ENCODE measurements at places on chromosomes 1 and 21.

DNA sequence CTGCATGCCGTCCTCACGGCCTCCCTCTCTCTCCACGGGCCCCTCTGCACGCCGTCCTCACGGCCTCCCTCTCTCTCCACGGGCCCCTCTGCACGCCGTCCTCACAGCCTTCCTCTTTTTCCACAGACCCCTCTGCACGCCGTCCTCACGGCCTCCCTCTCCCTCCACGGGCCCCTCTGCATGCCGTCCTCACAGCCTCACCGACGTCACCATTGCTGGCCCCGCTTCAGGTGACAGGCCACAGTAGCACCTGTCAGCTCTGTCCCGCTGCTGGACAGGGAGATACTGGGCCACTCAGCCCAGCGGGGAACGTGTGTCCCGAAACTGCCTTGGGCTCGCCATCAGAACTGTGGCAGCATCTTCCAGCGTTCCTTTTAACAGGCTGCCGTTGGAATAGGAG, 82.8 kb upstream of the COL6A1 start:
- no peak for DNase-seq

GRCh38 chr21:40057331-40057730, 190.1 kb downstream of the PCP4 start:
- no peak for DNase-seq

DNA sequence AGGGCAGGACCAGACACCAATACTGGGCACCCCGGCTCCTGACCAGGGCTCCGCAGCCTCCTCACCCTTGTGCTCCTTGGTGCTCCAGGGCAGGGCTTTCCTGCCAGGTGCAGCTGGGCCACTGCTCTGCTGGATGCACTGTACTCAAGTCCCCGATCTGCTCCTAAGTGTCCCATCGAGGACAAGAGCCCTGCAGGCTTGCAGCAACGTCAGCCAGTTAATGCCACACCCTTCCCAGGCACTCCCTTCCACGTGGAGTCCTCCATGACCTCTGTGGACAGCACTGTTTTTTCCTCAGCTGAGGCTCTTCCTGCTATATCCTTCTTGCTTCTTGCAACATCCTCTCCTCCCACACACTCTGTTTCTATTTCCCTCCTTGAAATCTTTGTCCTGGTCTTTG, 94.0 kb upstream of the NGF start:
- no peak for DNase-seq

- DNase-seq, result no peak
Observed at GRCh38 chr1:38740487-38740886, 119.1 kb downstream of the RRAGC start.

GRCh38 chr1:245716561-245716960, 561.8 kb downstream of the KIF26B start:
- no peak for DNase-seq

- no peak for DNase-seq
Observed at GRCh38 chr21:19011451-19011850, 607.9 kb upstream of the TMPRSS15 start.

DNA sequence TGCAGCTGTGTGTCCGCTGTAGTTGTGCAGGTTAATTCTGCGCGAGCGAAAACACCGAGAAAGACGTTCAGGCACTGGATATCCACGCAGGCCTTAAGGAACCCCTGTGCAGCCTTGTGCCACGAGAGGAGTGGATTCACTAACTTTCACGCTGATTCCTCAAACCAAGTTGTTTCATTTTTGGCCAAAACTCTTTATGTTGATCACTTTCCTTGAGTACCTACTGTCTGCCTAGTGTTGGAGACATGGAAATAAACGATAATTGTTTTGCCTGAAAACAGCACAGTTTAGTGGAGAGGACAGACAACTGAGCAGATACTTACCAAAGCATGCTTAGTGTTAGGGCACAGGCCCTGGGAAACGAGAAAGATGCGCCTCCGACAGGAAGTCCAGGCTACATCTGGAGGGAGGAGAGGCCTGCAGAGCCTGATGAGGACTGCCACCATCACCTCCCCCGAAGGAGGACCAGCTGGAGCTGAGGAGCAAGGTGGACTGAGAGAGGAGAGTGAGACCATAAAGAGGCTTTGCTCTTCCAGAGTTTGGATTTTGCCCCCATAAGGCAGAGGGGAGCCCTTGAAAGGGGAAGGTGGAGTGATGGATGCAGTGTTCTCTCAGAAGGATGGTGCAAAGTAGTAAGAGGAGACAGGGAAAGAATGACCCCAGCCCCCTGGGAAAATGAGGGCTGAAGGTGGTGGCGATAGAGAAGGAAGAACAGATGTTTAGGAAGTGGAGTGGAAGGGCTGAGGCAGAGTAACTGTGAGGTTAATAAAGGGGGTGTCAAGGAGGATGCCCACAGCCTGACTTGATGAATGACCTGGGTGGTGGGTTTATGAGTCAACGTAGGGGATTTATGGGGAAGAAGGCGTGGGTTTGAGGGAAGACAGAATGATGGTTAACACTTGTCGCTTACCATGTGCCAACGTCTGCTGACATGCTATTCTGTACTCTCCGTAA, 956 bp upstream of the SCAF4 start:
- peak; percentile 54 for DNase-seq

GRCh38 chr21:37437376-37438080, 71.0 kb downstream of the DYRK1A start:
- no peak for DNase-seq

DNA sequence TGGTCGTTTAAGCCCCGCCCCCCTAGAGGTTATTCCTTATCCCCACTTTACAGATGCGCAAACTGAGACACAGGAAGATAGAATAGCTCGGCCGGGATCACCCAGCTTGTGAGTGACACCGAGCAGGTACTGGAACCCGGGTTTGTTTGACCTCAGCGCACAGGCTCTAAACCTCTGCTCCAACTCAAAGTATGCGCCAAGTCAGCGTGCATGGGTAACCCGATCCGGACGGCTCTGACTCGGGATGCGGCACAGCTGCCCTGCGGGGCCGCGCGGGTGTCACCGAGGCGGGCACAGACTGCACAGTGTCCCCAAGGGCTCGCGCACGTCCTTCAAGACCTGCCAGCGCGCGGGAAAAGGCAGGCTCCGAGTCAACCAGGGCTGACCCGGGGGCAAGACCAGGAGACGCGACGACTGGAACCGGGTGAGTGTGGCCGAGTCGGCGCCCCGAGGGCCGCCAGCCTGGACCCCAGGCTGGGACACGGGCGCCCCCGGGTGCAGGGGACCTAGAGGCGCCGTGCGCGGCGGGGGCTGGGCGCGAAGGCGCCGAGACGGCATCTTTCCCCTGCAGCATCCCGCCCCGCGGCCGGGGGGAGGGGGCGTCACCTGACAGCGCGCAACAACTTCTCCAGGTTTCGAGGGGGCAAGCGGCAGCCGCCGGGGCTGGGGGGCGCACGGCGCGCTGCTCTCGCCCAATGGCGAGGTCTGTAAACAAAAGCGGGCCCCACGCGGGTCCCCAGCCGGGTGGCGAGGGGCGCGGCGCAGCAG, 101.9 kb upstream of the SOD1 start:
- peak; percentile 31 for DNase-seq

DNA sequence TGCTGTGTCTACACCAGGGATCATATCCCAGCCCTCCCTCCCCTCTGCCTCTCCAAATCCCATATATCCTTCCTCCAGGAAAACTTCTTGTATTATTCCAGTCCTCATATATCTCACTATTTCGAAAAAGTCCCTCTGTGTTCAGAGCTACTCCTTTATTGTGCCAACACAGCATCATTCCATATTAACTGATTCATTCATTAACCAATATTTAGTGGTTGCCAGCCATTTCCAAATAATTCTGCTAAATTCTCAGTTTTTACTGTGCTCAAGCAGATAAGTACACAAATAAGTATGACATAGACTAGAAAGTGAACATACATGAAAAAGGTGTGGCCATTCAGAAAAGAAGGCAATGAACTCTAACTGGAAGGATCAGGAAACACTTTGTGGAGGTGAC, 241.6 kb upstream of the DUSP10 start:
- no peak for DNase-seq

DNA sequence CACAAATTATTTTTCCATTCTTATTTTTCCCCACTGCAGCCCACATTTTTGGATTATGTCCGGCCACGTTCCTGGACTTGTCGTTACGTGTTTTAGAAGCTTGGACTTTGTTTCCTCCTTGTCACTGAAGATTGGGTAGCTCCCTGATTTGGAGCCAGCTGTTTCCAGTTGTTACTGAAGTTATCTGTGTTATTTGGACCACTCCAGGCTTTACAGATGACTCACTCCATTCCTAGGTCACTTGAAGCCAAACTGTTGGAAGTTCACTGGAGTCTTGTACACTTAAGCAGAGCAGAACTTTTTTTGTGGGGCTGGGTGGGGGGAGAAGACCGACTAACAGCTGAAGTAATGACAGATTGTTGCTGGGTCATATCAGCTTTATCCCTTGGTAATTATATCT, 12.2 kb upstream of the AXDND1 start:
- no peak for DNase-seq

GRCh38 chr21:40015818-40016217, 148.6 kb downstream of the PCP4 start:
- no peak for DNase-seq

DNA sequence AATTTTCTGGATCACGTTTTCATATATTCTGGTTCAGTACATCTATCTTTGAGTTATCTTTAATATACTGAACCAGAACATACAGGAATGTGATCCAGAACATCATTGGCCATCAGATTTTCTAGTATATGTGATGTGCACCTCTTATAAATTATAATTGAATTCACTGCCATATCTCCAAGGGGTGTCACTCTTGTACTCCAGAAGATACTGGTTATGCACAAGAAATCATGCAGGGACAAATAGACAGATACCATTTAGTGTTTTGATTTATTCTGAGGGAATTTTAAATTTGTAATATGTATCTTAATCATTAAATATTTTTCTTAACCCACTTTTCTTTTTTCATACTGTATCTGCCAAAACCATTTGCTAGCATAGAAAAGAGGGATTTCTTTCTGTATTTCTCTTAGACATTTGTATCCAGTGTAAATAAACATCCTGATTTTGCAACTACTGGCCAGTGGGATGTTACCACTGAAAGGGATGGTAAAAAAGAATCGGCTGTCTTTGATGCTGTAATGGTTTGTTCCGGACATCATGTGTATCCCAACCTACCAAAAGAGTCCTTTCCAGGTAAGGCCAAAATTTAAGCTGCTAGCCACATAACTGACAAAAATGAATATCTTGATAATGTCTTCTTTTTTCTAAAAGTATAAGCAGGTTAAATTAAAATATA, 16.7 kb downstream of the FMO3 start:
- no peak for DNase-seq

Measured in activated CD4-positive, alpha-beta T cell treated with anti-CD3 and anti-CD28 coated beads, Interleukin-2, amount 50 U/mL, for 48 hours (primary cell).